ENCODE measurements at places on chromosomes 7 and 10. TPM values are rescaled to one million over a fixed set of nuclear protein-coding genes. Genes with fewer than 3 reads are reported as not detected.

GRCh38 chr10:45325116-45325515 lies 9.7 kb upstream of the OR13A1 start:
- no peaks in the 10 kb centered on the region for H3K27me3 ChIP-seq
- no peaks in the 10 kb centered on the region for H3K36me3 ChIP-seq
- H3K4me3 ChIP-seq: no peak overlapping the region
- no peak for DNase-seq
- H3K27ac ChIP-seq: no peak overlapping the region
- no peaks in the 10 kb centered on the region for H3K4me1 ChIP-seq

GRCh38 chr10:60098677-60099601 lies 192.6 kb upstream of the CCDC6 start:
- no peaks in the 10 kb centered on the region for H3K4me1 ChIP-seq
- H3K36me3 ChIP-seq: peaks cover 17% of the 10 kb centered on the region
- no peak overlapping the region for H3K27ac ChIP-seq
- no peak for DNase-seq
- H3K27me3 ChIP-seq: no peaks in the 10 kb centered on the region
- H3K4me3 ChIP-seq: no peak overlapping the region

GRCh38 chr10:122243550-122243949 lies 27.5 kb upstream of the BTBD16 start:
- H3K4me3 ChIP-seq: no peak overlapping the region
- H3K4me1 ChIP-seq: no peaks in the 10 kb centered on the region
- H3K27me3 ChIP-seq: no peaks in the 10 kb centered on the region
- peak overlapping the region; percentile 48 for H3K27ac ChIP-seq

GRCh38 chr7:106521541-106521940 lies 139.4 kb downstream of the CCDC71L start:
- H3K36me3 ChIP-seq: no peaks in the 10 kb centered on the region
- H3K27ac ChIP-seq: no peak overlapping the region
- no peak for DNase-seq
- H3K4me3 ChIP-seq: no peak overlapping the region
- no peaks in the 10 kb centered on the region for H3K4me1 ChIP-seq

DNA sequence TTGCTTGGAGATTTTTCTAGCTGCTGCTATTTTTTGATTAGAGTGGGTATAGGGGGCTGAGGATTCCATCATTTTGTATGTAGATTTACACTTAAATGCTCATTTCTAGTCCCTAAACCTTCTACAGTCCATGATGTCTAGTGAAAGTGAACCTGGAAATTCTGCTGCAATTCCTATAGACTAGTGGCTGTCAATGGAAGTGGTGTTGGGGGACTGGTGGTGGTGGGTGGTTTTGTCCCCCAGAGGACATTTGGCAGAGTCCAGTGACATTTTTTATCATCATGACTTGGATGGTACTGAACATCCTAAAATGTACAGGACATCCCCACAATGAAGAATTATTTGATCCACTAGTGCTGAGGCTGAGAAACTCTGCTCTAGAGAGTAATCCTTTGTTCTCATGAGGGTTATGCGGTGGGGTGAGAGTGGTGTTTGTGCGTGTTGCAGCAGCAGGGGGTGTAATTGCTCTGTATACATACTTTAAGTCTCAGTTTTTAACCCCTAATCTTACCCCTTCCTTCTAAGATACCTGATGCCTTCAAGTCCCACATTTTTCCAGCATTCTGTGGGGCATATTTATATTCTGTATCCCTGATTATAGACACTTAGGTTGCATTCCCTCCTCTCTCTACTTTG lies 35.0 kb downstream of the KIF11 start:
- no peak overlapping the region for H3K27ac ChIP-seq
- no peaks in the 10 kb centered on the region for H3K4me1 ChIP-seq
- no peak for DNase-seq
- H3K4me3 ChIP-seq: no peak overlapping the region
- no peaks in the 10 kb centered on the region for H3K36me3 ChIP-seq
- no peaks in the 10 kb centered on the region for H3K27me3 ChIP-seq

- no peaks in the 10 kb centered on the region for H3K36me3 ChIP-seq
- no peaks in the 10 kb centered on the region for H3K4me1 ChIP-seq
- no peaks in the 10 kb centered on the region for H3K27me3 ChIP-seq
- no peak for DNase-seq
- H3K4me3 ChIP-seq: no peak overlapping the region
- H3K27ac ChIP-seq: no peak overlapping the region
These were observed 84.4 kb upstream of the SEM1 start for GRCh38 chr7:96794063-96794462.

DNA sequence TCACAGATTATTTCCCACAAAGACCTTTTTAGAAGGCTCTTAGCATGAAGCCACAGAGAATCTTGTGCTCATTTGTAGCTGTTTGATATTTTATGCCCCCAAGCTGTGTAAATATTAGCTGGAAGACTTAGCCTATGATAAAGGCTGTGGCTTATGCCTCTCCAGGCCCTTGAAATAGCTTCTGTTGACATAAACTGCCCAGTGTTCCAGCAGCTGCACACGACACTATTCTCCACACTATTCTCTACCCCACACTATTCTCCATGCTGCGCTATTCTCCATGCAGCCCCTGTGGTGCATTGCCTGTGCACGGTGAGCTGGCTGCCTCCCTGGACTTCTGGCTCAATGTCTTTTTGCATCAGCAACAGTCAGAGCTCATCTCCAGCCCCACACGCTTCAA lies 13.1 kb downstream of the DDC start:
- H3K27ac ChIP-seq: no peak overlapping the region
- H3K4me3 ChIP-seq: no peak overlapping the region
- H3K36me3 ChIP-seq: no peaks in the 10 kb centered on the region
- no peaks in the 10 kb centered on the region for H3K27me3 ChIP-seq
- H3K4me1 ChIP-seq: no peaks in the 10 kb centered on the region

GRCh38 chr10:99172128-99172738 lies 63.4 kb downstream of the HPSE2 start:
- no peaks in the 10 kb centered on the region for H3K4me1 ChIP-seq
- H3K27ac ChIP-seq: no peak overlapping the region
- no peaks in the 10 kb centered on the region for H3K36me3 ChIP-seq
- no peak overlapping the region for H3K4me3 ChIP-seq
- no peak for DNase-seq

DNA sequence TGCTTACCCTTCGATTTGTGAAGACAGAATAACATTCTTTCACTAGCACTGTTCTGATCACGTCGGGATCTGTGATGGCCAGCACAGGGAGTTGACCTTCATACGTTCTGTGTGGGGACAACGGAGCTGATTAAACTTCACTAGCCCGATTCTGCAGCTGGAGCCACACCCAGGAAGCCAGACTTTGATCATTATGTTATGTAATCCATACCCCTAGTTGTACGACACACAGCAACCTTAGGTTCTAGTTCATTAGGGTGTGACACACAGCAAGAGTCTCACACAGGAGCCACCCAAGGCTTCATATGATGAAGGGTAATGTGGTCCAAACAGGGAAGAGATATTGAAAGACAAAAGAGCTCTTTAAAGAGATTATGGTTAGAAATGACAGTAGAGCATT lies 7.2 kb downstream of the CYP3A5 start:
- no peak overlapping the region for H3K4me3 ChIP-seq
- no peak for DNase-seq
- H3K36me3 ChIP-seq: no peaks in the 10 kb centered on the region

The UCMA gene
- not detected for total RNA-seq

GRCh38 chr10:119667562-119668328 lies 16.6 kb downstream of the BAG3 start:
- peak overlapping the region; percentile 24 for H3K4me3 ChIP-seq
- no peaks in the 10 kb centered on the region for H3K27me3 ChIP-seq
- DNase-seq: peak; percentile 99

GRCh38 chr7:11706666-11707605 lies 125.1 kb downstream of the THSD7A start:
- no peak overlapping the region for H3K27ac ChIP-seq
- no peaks in the 10 kb centered on the region for H3K27me3 ChIP-seq
- H3K4me1 ChIP-seq: no peaks in the 10 kb centered on the region
- H3K4me3 ChIP-seq: no peak overlapping the region
- DNase-seq: no peak

GRCh38 chr10:29470843-29471543 lies 163.8 kb downstream of the SVIL start:
- no peaks in the 10 kb centered on the region for H3K27me3 ChIP-seq
- DNase-seq: no peak
- H3K36me3 ChIP-seq: no peaks in the 10 kb centered on the region
- H3K27ac ChIP-seq: peak overlapping the region; percentile 86

The SH2D4B gene
- not detected for total RNA-seq

DNA sequence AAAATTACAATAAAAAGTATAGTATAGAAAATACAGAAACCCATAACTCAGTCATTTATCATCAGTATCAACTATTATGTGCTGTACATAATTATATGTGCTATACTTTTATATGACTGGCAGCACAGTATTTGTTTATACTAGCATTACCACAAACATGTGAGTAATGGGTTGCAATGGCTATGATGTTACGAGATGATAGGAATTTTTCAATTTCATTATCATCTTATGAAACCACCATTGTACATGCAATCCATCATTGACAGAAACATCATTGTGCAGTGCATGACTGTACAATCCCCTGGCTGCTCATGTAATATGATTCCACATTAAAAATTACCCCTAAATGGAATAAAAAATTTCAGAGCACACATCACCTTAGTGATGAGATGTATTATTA lies 55.7 kb upstream of the TMEM229A start:
- no peaks in the 10 kb centered on the region for H3K36me3 ChIP-seq
- H3K4me3 ChIP-seq: no peak overlapping the region
- DNase-seq: no peak
- no peaks in the 10 kb centered on the region for H3K27me3 ChIP-seq

GRCh38 chr10:6069081-6069931 lies 7.1 kb upstream of the IL2RA start:
- no peak overlapping the region for H3K27ac ChIP-seq
- no peaks in the 10 kb centered on the region for H3K27me3 ChIP-seq

DNA sequence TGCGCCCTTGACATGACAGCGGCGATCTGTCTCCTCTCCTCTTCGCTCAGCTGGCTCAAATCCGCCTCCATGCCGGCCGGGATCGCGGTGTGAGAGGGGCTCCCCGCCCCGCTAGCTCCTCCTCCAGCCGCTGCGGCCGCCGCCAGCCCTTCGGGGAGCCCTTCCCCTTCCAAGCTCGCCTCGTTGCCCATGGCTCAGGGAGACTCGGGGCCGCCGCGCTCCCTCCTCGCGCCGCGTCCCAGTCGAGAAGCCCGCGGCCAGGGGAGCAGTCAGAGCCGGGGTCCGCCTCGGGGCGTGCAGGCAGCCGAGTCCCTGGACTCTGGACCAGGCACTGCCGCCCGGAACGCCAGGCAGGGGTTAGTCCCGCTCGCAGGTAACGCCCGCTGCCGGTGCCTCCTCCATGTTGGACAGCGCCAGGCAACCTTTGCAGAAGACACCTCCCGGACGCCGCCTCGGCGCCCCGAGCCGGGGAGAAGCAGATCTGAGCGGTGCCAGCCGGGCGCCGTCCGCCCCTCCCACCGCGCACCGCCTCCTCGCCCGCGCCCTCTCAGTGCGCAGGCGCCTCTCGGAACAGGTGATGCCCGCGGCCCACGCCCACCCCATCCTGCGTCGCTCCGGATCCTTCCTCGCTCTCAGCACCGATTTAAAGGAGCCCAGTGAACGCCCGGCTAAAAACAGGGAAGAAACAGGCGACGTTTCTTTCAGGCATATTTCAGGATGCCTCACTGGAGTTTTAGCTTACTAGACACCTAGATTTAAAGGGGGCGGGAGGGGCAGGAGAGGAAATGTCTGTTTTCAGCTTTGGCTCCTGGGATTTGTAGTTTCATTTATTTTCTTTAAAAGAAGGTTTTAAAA lies at the start of gene PCLO:
Gene PCLO, minus strand, starts transcription at position 483 of the 855 bp plus-strand sequence. Its CDS starts 292 bp downstream, at position 191.
- peak within 1 kb of the TSS; percentile 58 for H3K4me3 ChIP-seq
- no peaks in the 10 kb centered on the region for H3K36me3 ChIP-seq
- no peaks in the 10 kb centered on the region for H3K4me1 ChIP-seq

GRCh38 chr10:3072641-3073360 lies 5.5 kb downstream of the PFKP start:
- no peak overlapping the region for H3K4me3 ChIP-seq
- H3K4me1 ChIP-seq: no peaks in the 10 kb centered on the region
- no peak overlapping the region for H3K27ac ChIP-seq
- no peaks in the 10 kb centered on the region for H3K36me3 ChIP-seq
- peaks cover 18% of the 10 kb centered on the region for H3K27me3 ChIP-seq
- no peak for DNase-seq

DNA sequence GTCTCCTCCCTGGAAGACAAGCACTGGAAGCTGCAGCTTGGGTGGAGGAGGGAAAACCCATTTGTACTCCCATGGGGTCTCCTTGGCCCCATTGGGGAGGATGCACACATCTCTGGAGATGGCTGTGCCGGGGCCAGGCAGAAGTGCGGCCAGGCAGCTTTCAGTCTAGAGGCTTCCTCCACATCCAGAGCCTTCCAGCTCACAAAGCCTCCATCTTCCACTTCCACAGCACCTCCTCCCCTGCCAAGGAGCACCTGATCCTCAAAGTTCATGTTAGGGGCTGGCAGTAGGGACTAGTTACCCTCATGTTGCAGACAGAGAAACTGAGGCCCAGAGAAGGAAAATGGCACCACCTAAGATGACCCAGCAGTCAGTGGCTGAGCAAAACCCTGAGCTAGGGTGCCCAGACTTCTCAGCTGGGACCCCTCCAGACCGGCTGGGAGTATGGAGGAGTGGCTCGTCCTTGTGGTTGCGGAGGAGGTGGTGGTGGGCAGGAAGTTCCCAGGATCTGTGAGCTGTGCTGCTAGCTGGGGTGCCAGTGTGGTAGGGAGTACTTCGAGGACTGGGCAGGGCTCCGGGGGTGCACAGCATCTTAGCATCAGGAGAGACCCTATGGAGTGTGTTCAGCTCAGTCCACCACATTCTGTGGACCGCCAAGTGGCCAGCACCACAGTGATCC lies 44.2 kb downstream of the ADCYAP1R1 start:
- H3K4me3 ChIP-seq: no peak overlapping the region
- H3K27ac ChIP-seq: no peak overlapping the region
- DNase-seq: no peak
- H3K27me3 ChIP-seq: peaks cover 3% of the 10 kb centered on the region
- H3K36me3 ChIP-seq: no peaks in the 10 kb centered on the region

DNA sequence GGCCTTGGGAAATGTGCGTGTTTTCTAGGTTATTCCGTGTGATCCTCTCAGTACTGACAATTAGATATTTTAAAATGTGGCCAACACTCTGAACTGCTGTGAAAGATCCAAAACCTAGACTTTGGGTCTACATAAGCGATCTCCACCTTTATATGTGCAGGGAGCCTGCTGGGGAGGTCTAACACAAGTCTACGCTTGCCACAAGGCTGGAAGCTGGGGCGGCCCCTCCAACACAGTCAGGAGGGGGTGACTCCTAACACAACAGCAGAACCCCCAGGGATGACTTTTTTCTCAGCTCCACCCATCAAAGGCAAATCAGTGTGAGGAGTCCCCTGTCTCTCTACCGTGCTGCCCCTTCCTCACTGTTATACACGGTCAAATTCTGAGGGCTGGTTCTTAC lies 202.6 kb downstream of the COBL start:
- no peaks in the 10 kb centered on the region for H3K36me3 ChIP-seq
- no peak for DNase-seq
- H3K27me3 ChIP-seq: no peaks in the 10 kb centered on the region
- no peak overlapping the region for H3K27ac ChIP-seq
- H3K4me1 ChIP-seq: no peaks in the 10 kb centered on the region

The PKD2L1 gene
- total RNA-seq: not detected

The RADIL gene
- 12.1 TPM for total RNA-seq

The FAM25C gene
- not detected for total RNA-seq

Measured in gastrocnemius medialis (tissue), 4 donors.